ENCODE measurements at places on chromosomes 16 and 17.
A peak's percentile ranks its signal among the peaks of the same experiment; 100 is the strongest.

DNA sequence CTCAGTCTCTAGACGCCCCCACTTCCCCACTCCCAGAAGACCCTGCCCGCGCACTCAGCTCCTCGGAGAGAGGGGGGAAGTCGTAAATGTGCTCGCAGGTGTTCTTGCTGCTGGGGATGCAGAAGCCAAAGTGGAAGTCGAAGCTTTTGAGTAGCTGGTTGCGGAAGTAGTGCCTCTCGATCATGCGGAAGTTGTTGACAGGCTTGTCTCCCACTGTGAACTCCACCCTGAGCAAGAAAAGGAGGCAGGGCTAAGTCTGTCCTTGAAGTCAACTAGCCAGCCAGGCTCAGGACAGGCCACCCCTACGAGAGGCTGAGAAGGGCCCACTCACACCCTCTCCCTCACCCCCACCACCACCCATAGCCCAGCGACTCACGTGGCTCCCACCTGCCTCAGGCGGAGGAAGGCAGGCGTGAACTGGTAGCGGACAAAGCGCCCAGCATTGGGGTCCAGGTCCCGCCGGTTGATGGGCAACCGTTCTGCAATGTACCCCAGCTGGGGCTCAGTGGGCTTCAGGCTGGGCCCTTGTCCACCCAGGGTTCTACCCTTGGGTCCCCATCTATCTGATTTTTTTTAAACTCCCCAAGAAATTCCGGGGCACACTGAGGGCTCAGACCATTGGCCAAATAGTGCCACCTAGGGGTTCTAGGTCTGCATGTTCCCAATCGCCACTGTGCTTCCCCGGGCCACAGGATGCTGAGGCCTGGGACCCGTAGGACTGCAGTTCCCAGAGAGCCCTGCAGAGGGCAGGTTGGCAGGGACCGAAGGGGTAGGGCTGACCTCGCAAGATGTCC, 4.6 kb downstream of the UNC119 start:
- peak; percentile 71 for DNase-seq

DNA sequence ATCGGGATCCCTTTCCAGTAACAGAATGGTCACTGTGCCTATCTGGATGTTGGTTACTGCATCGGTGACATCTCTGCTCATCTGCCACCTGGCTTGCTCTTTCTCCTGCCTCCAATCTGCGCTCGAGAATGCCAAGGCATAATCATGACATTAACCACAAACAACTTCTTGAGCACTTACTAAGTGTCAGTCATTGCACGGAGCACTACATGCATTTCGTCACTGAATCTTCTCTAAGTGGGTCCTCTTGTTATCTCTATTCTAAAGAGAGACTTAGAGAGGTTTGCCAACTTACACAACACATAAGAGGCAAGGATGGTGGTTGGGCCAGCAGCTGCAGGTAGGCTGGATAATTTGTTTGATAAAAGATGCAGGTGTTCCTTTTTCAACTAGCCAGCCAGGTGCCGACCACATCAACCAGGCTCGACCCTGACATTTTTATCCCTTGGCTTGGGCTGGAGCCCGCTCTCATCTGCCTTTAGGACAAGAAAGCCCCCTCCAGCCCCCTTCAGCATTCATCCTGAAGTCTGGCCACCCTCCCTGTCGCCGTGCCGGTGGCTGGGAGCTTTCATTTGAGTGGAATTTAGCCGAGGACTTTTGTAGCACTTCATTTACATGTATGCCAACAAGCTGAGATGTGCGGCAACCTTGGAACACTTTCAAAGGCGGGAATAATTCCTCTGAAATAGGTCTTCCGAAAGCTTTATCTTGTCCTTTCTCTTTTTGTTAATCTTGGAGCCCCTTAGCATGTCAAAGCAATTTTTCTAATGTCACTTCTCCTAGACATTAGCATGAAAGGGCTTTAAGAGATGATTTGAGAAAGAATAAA, 89.3 kb upstream of the NKD1 start:
- DNase-seq: no peak

DNA sequence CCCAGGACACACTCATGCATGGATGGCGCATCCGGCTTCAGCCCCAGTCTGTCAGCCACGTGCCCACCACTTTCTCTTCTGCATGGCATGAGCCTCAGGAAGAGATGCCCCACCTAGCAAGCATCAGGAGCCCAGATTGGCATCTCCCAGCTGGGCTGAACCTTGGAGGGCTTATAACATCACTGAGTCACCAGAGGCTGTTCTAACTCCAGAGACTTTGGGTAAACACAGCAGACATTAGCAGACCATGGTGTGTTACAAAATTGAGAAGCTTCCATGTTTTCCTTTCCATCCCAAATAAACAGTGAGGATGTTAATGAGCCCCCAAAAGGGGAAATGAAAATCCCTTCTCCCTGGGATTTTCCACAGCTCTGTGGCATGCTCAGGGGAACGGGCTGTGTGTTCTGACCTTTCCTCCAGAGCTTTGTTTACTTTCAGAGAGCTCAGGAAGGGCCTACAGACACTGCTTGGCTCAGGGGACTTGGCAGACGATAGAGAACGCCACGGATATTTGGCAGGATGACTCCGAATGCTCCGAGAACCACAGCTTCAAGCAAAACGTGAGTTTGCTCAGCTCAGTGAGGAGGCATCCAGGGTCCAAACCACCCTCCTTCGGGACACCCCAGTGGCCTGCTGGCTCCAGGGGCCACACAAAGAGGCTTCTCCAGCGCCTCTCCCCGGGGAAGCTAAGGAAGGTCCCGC, 16.5 kb downstream of the GLP2R start:
- no peak for DNase-seq

GRCh38 chr17:18187821-18188761, 4.5 kb downstream of the ALKBH5 start:
- DNase-seq: no peak

GRCh38 chr17:57551321-57552079, 193.6 kb downstream of the CCDC182 start:
- peak; percentile 33 for DNase-seq

- DNase-seq: no peak
These were observed 50.1 kb downstream of the TOM1L2 start for GRCh38 chr17:17922070-17922614.

- no peak for DNase-seq
These were observed 163.3 kb downstream of the KCNJ2 start for GRCh38 chr17:70332356-70333210.

- no peak for DNase-seq
These were observed 28.5 kb downstream of the TSC2 start for GRCh38 chr16:2076072-2076865.

- DNase-seq: peak; percentile 89
These were observed 3.2 kb upstream of the METRN start for GRCh38 chr16:711548-712320.

- peak; percentile 46 for DNase-seq
These were observed 9.5 kb downstream of the XPO6 start for GRCh38 chr16:28202147-28202746.

DNA sequence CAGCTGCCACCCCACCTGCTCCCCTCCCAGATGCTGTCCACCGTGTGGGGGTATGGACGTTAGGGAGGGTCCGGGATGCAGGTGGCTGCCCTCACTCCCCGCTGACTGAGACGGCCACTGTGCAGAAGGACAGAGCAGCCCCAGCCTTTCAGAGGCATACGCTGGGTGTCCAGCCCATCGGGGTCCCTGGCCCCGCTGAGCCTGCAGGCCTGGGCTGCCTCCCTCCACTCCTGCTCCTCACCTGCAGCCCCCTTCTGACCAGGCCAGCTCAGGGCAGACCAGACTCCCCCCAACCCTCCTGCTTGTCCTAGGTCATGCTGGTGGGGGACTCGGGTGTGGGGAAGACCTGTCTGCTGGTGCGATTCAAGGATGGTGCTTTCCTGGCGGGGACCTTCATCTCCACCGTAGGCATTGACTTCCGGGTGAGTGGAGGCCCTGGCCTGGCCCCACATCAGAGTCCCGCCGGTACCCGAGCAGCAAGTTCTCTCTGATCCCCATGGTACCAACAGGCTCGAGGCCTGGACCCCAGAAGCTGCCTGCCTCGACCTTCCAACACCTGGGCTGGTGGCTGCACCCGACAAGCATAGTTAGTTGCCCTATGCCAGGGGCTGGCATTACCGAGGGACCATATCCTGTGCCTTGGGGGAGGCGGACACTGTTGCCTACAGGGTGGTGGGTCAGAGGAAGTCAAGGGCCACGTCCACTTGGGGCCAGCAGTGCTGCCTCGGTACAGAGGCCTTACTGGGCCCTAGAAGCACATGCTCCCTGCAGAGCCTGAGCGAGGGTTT, 1.4 kb downstream of the RAB26 start:
- no peak for DNase-seq

DNA sequence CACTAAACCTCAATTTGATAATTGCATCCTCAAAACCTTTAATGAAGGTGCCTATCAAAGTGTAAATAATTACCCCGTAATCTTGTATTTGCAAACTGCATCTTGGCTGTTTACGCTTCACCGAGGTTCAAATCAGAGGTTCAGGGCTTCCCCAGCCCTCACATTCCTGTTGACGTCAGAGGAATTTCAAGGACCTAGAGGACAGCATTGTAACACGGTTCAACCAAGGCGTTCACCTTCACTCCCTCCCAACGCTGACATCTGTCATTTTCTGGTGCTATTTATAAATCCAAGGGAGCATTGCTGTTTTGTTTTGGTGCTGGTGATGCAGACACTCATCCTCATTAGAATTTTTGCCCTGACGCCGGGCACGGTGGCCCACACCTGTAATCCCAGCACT, 691.6 kb upstream of the RBFOX1 start:
- DNase-seq: no peak

DNA sequence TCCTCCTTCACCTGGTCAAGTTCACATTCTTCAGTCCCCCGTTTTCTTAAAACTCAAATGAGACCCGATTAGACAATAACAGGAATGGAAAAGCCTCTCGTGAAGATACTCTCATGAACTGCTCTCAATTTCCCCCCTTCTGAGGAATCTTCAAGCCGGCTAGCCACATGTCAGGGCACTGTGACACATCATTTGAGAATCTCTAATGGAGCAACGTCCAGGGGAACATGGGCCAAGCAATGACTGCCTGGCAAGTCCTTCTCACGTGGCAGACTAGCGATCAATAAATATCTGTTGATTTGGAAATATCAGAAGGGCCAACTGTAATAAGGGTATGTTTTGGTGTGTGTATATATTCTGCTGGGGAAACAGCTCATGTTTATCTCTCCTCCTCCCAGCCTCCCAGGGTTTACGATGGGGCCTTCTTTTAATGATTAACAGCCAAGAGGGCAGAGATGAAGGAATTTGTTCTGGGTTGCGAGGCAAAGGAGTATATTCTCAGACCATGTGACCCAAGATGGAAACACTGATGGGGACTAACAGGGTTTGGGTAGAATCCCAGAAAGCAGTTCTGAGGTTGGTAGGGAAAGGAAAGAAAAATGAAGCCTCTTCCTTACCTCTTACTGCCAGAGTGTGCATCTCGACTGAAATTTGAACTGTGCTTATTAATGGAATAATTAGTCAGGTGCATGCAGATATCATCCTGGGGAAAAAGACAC, 21.4 kb downstream of the TTLL6 start:
- no peak for DNase-seq

- DNase-seq: no peak
These were observed 42.9 kb upstream of the TNRC6C start for GRCh38 chr17:77915594-77916021.

DNA sequence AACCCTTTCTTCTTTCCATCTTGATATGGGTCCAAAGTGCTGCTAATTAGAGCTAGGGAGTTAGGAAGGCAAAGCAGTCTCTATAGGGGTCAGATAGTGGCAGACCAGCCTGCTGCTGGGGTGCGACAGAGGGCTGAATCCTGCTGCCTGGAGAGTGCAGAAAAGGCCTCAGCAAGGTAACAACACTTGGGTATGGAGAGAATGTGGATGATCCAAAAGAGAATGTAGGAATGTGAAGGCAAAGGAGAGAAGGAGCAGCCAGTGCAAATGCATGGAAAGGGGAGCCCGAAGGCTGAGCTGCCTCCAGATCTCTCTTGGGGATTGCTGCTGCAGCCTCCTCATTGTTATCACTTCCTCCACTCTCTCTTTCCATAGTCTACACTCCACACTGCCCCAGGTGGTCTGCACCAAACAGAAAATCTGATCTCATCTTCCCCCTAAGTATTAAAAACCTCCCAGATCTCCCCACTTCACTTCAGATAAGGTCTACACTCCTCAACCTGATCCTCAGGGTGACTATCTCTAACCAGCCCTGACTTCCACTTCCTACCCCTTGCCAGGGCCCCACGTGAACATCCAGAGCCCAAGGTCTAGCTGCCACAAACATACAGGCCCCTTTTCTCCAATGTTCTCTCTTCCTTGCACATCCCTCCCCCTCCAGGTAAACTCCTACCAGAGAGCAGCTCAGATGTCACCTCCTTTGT, 28.8 kb downstream of the TOM1L2 start:
- DNase-seq: no peak

DNA sequence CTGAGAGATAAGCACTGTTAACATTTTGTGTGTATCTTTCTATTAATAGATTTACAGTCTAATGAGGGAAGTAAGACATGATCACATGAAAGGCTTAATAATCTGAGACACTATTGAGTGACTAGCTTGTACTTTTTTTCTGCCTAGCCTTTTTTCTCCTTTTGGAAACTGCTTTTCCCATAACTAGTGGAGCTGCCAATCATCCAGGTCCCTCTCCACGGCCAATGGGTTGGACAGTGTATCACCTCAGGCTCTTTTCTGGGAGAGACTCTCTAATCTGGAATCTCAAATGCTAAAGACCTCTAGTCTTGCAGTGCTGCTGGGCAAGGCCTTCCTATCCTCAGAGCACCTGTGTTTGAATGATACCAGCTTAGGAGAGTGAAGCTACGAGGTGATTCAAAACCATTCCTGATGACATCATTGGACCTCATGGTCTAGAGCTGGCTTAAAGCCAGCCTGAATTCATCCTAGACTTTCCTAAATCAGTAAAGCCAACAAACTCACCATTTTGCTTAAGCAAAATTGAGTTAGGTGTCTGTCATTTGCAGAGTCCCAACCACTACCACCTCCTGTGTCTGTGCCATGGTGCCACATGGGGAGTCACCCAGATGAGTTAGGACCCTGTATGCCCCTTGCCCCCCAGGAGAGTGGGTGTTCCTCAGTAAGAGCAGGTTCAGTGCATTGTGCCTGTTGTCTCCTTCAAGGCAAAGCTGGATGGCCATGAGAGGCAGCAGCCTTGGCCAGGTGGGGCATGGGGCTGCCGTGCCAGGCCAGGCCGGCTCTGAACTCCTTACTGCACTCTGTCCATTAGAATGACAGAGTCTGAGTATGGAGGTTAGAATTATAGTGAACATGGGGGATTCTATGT, 62.9 kb downstream of the SPECC1 start:
- DNase-seq: no peak

DNA sequence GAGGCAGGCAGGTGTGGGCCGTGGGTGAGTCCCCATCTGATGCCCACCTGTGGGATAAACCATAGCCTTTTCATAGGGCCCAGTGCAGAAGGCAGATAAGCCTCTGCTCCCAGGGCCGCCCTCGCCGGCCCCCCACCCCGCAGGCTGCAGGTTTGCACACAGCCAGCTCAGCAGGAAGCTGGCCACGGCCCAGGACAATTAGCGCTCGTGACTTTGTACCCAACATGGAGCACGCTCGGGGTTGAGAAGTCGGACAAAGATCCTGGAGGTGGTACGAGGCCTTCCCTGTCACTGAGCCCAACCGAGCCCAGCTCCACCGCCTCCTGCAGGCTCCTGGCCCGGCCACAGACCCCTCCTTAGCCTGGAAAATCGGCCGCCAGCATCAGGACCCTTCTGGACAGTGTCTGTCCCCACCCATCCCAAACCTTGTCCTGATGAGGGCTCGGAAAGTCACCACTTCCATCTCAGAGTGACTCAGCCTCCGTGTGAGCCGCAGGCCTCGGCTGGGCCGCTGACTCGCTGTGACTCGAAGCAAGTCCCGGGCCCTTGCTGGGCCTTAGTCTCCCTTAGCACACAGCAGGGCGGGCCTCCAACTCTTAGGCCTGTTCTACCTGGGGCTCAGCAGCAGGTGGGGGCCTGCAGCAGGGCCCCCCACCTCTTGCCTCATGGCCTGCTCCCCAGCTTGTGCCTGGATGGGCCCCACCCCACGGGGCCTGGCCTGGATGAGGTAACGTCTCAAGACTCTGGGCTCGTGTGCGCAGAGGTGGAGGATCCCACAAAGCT, 22.7 kb downstream of the FAM83G start:
- no peak for DNase-seq
